MV-4-11 (cell line): ENCODE measurements at places on chromosomes 6 and 20.

GRCh38 chr6:53009056-53009455, 14.0 kb upstream of the GSTA4 start:
- no peak for DNase-seq

DNA sequence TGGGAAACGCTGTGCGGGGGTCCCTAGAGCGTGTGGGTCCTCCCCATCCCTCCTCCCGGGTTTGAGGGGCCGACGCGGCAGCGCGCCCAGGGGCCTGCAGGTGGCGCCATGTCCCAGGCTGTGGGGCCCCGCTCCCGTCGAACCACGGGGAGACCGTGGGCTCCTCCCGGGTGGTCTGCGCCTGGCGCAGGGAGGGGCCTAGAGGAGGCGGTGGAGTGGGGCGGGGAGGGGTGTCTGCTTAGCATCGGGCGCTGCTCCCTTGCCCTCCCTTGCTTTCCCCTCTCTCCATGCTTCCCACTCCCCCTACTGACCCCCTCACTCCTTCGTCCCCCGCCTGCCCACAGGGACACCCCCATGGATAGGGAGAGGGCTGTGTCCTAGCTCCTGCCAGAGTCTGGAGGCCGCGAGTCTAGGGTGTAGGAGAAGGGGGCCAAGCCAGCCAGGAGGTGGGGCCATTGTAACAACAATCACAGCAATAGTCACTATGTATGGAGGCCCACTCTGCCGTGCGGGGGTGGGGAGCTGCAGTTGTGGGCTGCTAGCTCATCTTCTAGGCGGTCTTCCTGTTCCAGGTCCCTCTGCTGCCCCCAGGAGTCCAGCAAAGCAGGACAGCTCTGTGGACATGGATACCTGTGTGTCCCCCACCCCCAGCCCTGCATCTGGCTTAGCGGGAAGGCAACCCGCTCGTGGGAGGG, 51.7 kb downstream of the CHMP4B start:
- DNase-seq: no peak

DNA sequence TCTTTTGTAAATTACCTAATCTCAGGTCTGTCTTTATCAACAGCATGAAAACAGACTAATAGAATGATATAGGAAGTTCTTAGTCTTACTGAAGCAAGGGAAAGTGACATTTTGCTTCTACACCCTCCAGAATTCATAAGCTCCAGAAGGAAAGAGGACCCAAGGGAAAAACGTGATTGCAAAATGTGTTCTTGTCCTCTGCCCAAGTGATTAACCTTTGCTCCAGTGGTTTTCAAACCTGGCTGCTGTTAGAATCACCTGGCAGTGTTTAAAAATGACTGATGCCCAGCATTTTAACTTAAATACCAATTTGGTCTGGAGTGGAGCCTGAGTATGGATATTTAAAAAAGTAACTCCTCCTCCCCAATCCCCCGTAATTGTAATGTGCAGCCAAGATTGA, 191.4 kb downstream of the SLC16A10 start:
- no peak for DNase-seq

GRCh38 chr6:44001318-44002066, 125.8 kb downstream of the MRPL14 start:
- DNase-seq: peak; percentile 28

- DNase-seq: no peak
Measured at GRCh38 chr6:137159912-137160311, 13.5 kb downstream of the IL22RA2 start.

- DNase-seq: no peak
Measured at GRCh38 chr6:124462750-124463149, 499.5 kb upstream of the RNF217 start.

DNA sequence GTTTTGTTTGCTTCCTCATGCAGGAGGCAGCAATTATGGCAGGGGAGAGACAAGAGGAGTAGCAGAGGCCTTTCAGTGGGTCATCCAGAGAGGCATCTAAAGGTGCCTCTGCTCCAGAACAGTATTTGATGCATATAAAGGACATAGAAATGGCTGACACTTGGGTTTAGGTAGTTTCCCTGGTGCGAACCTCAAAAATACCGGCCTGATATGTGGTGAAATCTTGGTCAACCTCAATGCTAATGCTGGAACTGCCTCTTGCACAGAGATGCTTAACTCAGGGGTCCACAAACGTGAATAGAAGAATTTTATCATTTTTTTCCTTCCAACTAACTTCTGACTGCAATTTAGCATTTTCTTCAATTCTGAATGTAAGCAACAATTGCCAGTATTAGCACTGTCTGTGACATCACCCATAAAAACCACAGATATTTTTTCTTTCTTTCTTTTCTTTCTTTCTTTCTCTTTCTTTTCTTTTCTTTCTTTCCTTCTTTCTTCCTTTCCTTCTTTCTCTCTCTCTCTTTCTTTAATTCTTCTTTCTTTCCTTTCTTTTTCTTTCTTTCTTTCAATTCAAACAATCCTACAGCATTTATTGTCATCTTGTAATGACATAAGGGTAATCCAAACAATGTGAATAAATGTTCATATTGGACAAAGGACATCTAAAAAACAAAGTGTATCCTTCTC, 180.0 kb upstream of the UST start:
- DNase-seq: no peak

DNA sequence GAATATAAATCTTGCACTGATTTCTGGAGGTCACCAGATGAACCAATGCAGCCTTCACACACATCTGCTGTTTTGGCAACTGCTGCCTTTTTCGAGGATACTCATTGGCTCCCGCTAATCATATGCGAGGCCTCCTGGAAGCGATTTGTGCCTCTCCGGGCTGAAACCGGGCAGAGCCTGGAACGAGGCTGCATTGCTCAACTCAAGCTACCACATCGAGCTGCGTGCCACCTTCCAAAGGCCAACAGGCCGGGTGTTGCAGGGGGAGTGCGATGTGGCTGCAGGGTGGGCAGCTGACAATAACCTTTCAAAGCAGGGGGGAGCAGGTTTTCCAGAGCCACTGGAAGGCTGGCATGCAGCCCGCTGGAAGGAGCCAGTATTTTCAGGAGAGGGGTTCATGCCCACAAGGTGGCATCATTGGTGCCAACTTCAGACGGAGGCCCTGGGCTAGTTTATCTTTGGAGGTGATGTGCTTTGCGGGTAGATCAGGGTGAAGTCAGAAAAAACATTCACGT, 122.6 kb upstream of the IFNGR1 start:
- DNase-seq: peak; percentile 42

GRCh38 chr6:13941902-13942301, 17.1 kb downstream of the RNF182 start:
- DNase-seq: no peak

DNA sequence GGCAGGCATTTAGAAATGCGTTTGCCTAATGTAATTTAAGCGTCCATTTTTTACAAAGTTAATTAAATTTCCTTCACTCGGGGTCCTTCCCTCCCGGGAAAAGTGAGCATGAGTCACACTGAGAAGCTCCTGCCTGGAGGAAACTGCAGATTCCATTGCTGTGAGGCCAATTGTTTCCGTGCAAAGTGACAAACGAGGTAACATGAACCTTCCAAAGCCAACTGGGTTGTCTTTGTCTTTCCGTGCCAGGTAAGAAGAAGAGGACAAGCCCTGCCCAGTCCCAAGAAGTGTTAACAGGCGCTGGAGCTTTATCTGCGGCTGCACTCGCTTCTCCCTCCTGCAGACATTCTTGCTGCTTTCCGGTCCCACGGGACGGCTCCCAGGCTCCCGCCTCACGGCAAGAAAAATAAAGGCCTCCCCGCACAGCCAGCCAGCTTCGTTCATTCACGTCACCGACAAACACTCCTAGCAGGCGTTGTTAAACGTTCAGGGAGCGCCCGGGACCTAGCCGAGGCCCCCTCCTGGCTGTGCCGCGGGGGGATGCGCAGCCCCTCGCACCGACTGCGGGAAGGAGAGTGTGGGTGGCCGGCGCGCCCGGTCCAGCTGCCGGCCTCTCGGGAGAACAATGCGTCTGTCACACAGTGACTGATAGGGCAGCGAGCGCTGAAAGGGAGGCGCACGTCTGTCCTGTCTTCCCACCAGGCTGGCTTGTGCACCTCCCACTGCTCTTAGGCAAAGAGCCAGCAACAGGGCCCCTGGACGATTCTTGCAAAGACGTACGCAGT, 61.5 kb upstream of the HDDC2 start:
- no peak for DNase-seq

DNA sequence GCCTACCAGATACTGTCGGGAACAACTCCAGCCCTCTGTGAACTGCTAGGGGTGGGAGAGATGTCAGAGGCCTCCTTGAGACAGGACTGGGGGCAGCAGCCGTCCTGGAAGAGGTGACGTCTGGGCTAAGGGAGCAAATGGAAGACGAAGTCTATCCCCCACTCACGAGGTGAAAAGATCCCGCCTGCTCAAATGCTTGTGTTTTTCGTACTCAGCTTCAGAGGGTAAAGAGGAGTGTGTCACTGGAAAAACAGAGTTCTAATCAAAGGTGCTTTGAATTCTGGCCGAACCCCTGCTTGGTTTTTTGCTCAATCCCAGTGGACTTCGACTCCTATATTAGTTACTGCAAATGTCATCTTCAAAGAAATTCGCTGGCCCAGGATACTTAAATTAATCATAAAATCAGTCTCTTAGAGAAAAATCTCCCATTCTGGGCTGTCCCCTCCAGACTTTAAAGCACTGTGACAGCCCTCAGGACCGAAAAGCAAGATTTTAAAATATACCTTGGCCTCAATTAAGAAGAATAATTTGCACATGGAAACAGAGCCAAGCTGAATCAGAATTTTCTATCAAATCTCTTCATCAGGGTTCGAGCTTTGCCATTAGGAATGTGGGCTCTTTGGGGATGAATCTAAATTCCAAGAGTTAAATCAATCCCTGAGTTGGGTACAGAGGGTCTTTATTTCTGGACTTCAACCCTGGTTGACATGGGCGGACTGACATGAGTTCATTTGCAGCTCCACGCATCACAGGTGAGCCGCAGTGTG, 61.8 kb upstream of the AFDN start:
- DNase-seq: no peak

- DNase-seq: no peak
Measured at GRCh38 chr6:166998256-166999144, 697 bp upstream of the CEP43 start.

DNA sequence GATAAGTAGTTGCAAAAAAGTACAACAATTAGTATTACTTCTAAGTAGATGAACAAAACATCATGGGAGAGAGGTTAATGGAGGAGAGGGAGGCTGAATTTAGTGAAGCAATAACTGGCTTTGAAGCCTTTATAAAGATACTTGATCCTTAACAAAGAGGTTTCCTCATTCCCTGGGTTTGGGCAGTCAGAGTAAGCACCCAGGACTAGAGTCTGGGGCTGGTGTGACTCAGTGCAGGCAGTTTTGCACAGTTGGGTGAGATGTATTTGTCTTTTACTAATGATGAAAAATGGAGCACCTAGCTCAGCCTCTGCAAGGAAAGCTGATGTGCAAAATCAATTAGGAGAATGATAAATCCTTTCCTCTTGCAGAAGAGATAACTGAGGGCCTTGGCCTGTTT, 11.8 kb upstream of the OPN5 start:
- DNase-seq: no peak

DNA sequence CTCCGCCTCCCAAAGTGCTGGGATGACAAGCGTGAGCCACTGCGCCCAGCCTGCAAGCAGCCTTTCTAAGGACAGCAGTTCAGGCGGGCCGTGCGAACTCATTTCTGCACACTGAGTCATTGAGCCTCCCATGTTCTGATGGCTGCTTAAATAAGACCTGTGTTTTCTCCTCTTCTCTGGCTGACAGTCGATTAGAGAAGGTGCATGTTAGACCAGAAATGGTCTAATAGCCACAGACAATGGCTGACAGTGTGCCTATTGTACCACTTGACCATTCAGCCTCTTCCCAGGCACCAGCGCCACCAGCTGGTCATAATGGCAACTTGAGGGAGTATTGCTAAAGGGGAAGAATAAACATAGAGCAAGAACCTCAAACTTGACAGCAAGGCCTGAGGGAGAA, 6.2 kb downstream of the CST11 start:
- DNase-seq: peak; percentile 54

DNA sequence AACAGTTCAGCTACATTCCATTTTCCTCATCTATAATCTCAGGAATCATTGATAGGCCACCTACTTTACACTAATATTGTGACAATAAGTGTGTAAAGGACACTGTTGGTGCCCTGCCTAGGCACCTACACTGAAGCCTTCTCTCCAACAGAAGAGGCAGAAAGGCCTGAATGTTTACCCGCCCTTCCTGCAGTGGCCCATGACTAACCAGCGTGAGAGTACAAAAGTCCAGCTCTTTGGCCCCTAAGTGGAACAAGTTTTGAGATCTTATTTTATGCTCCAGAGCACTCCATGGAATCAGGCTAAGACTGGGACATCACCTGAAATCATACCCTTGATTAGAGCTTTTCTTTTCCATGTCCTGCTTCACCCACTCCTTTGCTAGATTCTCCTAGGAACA, 359.7 kb downstream of the ARHGAP18 start:
- DNase-seq: no peak

- DNase-seq: no peak
Measured at GRCh38 chr20:60102665-60103210, 144.5 kb downstream of the CDH26 start.

GRCh38 chr6:84003131-84003530, 30.4 kb upstream of the MRAP2 start:
- no peak for DNase-seq

- peak; percentile 39 for DNase-seq
Measured at GRCh38 chr6:113662688-113663333, 194.3 kb upstream of the MARCKS start.

DNA sequence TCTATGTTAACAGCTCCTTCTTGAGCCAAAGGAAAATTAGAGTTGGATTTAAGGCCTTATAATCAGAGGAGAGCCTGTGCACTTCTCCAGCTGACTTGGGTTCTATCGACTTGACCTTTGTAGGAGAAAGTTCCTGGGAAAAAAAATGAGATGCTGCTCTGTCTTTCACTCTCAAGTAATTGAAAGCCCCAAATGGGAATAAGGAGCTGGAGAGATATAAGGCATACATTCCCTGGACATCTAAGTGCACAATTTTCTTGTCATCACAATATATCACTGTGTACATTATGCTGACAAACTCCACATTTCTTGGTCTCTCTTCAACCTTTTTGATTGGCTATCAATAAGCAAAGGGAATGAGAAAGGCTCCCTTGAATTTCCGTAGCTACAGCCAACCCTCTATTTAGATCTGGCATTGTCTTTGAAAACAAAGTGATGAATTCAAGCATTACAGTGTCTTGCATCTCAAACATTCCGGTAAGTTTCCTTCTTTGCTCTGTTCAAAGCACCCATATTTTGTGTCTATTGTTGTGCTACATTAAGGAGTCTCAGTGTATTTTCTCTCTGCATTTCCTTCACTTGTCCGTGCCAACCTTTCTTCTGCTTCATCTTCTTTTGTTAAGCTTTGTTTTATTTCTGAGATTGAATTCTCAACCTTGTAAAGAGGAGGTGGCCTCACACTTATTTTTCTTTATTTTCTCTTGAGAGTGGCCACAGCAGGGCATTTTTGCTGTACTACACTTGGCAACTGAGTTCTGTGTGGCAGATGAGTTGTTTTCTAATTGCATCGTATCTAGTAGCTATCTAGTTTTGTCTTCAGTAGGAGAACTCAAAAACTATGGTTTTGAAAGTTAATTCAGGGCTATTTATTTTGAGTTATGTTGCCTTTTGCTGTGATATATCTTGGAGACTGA, 450.3 kb upstream of the MAN1A1 start:
- no peak for DNase-seq

- DNase-seq: no peak
Measured at GRCh38 chr6:88637761-88638545, 325.5 kb downstream of the RNGTT start.

- peak; percentile 7 for DNase-seq
Measured at GRCh38 chr6:16901306-16901705, 140.0 kb upstream of the ATXN1 start.

GRCh38 chr6:63418741-63419140, 99.0 kb upstream of the LGSN start:
- peak; percentile 26 for DNase-seq

- no peak for DNase-seq
Measured at GRCh38 chr20:44761423-44761822, 15.8 kb downstream of the KCNK15 start.

- no peak for DNase-seq
Measured at GRCh38 chr6:146489468-146490151, 54.0 kb upstream of the RAB32 start.
